ENCODE measurements at places on chromosomes 6 and 20. TPM values are rescaled to one million over a fixed set of nuclear protein-coding genes. Genes with fewer than 3 reads are reported as not detected.
A peak's percentile ranks its signal among the peaks of the same experiment; 100 is the strongest.

CCN6 gene
- not detected for total RNA-seq

OPRM1 gene
- total RNA-seq, result not detected

RAET1G gene
- not detected for total RNA-seq

TFAP2B gene
- not detected for total RNA-seq

E2F3 gene
- total RNA-seq, result 9.2 TPM

GRCh38 chr20:33474963-33475362 is 14.9 kb upstream of the CBFA2T2 start:
- DNase-seq, result no peak
- H3K36me3 ChIP-seq, result no peaks in the 10 kb centered on the region
- H3K27me3 ChIP-seq, result no peaks in the 10 kb centered on the region

DNA sequence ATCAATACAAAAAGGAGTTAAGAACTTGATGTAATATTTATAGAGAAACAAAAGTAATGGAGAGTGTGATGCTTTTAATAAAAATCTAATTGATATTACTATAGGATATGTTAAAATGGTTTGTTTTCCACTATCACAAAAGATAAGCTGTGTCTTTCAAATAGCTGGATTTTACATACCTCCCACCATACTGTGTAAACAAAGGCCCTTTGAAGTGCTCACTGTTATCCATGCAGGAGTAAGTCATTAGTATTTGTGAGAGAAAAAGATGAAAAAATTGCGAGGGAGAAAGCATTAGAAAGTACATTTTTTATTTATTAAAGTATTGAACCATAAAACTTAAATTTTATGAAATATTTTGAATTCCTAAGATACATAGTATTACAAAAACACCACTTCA is 733.0 kb downstream of the GRIK2 start:
- no peak overlapping the region for H3K4me3 ChIP-seq
- H3K36me3 ChIP-seq, result no peaks in the 10 kb centered on the region
- H3K4me1 ChIP-seq, result no peaks in the 10 kb centered on the region
- no peaks in the 10 kb centered on the region for H3K27me3 ChIP-seq
- H3K27ac ChIP-seq, result no peak overlapping the region

DNA sequence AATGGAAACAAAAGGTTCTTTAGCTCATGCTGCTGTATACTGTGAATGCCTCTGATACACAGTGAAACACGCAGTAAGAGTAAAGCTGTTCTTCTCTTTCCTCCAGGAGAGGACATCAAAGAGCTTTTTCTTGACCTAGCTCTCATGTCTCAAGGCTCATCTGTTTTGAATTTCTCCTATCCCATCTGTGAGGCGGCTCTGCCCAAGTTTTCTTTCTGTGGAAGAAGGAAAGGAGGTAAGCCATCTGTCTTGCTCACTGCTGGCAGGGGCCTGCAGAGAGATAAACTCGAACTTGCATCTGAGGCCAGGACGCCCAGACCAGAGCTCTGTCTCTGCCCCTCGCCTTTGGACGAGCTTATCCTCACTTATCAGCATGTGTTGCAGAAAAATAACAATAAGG is 37.7 kb downstream of the LY86 start:
- H3K27ac ChIP-seq, result no peak overlapping the region
- no peaks in the 10 kb centered on the region for H3K27me3 ChIP-seq
- H3K4me1 ChIP-seq, result peaks cover 9% of the 10 kb centered on the region
- no peak for DNase-seq
- H3K4me3 ChIP-seq, result no peak overlapping the region

- H3K27ac ChIP-seq, result no peak overlapping the region
- H3K4me1 ChIP-seq, result peaks cover under 1% of the 10 kb centered on the region
- DNase-seq, result no peak
- no peaks in the 10 kb centered on the region for H3K36me3 ChIP-seq
- no peaks in the 10 kb centered on the region for H3K27me3 ChIP-seq
Measured at GRCh38 chr6:113405326-113406047, 451.7 kb upstream of the MARCKS start.

- H3K27ac ChIP-seq, result no peak overlapping the region
- no peaks in the 10 kb centered on the region for H3K36me3 ChIP-seq
- H3K4me1 ChIP-seq, result peaks cover 14% of the 10 kb centered on the region
- no peaks in the 10 kb centered on the region for H3K27me3 ChIP-seq
- DNase-seq, result no peak
Measured at GRCh38 chr6:13478525-13478966, 8.9 kb downstream of the GFOD1 start.

- H3K4me3 ChIP-seq, result no peak overlapping the region
- DNase-seq, result no peak
- peaks cover 58% of the 10 kb centered on the region for H3K27me3 ChIP-seq
- no peaks in the 10 kb centered on the region for H3K4me1 ChIP-seq
- H3K36me3 ChIP-seq, result no peaks in the 10 kb centered on the region
Measured at GRCh38 chr6:70281923-70282311, 21.0 kb downstream of the COL9A1 start.

GRCh38 chr6:22356362-22356940 is 59.6 kb upstream of the PRL start:
- H3K4me1 ChIP-seq, result no peaks in the 10 kb centered on the region
- no peak overlapping the region for H3K4me3 ChIP-seq
- no peak overlapping the region for H3K27ac ChIP-seq

- no peak overlapping the region for H3K27ac ChIP-seq
- no peaks in the 10 kb centered on the region for H3K27me3 ChIP-seq
- H3K36me3 ChIP-seq, result peaks cover 48% of the 10 kb centered on the region
- DNase-seq, result no peak
Measured at GRCh38 chr6:112184951-112185350, 69.4 kb downstream of the LAMA4 start.

GRCh38 chr6:18276610-18277236 is 12.4 kb upstream of the DEK start:
- peaks cover 6% of the 10 kb centered on the region for H3K4me1 ChIP-seq
- H3K27me3 ChIP-seq, result peaks cover 62% of the 10 kb centered on the region
- no peak for DNase-seq
- H3K27ac ChIP-seq, result no peak overlapping the region
- peak overlapping the region; percentile 76 for H3K4me3 ChIP-seq

- H3K27me3 ChIP-seq, result no peaks in the 10 kb centered on the region
- H3K4me1 ChIP-seq, result peaks cover 11% of the 10 kb centered on the region
- peak overlapping the region; percentile 69 for H3K27ac ChIP-seq
- H3K36me3 ChIP-seq, result no peaks in the 10 kb centered on the region
Measured at GRCh38 chr20:19451923-19452295, 239.5 kb downstream of the SLC24A3 start.

DNA sequence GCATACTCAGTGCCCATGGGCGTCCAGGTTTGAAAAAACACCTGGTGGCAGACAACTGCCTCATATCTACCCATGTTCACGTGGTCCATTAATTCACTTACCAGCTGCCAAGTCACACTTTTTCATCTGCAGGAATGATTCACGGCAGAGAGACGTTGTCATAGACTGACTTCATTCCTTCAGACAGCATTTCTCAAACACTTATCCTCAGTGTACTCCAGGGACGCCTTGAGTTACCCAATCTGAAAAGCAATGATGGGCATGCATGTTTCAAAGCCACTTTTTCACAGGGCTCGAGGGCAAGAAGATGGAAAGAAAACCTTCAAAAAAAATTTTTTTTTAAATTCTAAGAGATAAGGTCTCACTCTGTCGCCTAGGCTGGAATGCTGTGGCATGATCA is 6.0 kb downstream of the MMP24OS start:
- H3K36me3 ChIP-seq, result no peaks in the 10 kb centered on the region
- H3K4me1 ChIP-seq, result peaks cover 14% of the 10 kb centered on the region
- H3K27ac ChIP-seq, result no peak overlapping the region
- H3K4me3 ChIP-seq, result no peak overlapping the region
- no peaks in the 10 kb centered on the region for H3K27me3 ChIP-seq

DNA sequence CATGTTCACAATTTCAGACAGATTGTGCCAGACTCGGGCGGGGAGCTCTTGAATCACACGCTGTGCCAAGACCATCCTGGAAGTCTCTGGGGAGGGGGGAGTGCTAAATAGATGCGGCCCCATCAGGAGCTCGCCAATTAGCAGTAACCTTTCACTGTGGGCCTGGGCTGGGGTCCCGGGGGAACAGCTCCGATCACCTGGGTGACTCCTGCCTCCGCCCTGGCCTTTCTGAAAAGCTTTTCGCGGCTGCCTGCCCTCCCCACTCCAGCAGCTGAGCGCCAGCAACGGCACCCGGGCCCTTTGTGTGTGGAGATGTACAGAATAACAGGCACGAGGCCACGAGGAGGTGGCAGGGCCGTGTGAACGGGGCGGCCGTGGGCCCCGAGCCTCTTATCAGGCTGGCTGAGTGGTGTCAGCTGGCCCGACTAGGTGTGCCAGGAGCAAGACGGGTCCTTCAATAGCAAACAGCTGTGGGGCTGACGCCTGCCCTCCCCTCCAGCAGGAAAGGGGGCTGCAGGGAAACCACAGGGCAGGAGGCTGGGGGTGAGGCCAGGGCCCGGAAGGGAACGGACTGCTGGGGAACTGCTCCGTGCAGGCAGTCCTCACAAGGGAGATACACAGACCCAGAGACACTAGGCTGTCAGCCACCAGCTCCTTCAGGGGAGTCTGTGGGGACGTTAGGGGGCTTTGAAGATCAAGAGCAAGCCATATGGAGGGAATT is 56.8 kb downstream of the NOL4L start:
- peak overlapping the region; percentile 76 for H3K27ac ChIP-seq
- DNase-seq, result peak; percentile 78
- H3K36me3 ChIP-seq, result no peaks in the 10 kb centered on the region
- H3K4me3 ChIP-seq, result no peak overlapping the region

- no peaks in the 10 kb centered on the region for H3K36me3 ChIP-seq
- H3K4me1 ChIP-seq, result no peaks in the 10 kb centered on the region
- H3K27ac ChIP-seq, result no peak overlapping the region
- no peaks in the 10 kb centered on the region for H3K27me3 ChIP-seq
- DNase-seq, result no peak
Measured at GRCh38 chr6:63734923-63735322, 99.3 kb downstream of the PHF3 start.
